SHP77 (cell line): ENCODE measurements at places on chromosomes 11 and 22.

- DNase-seq, result no peak
Observed at GRCh38 chr11:110028921-110029320, 64.3 kb upstream of the ZC3H12C start.

GRCh38 chr11:35302398-35302797, 117.0 kb downstream of the SLC1A2 start:
- DNase-seq, result no peak

GRCh38 chr22:20080776-20081654, 974 bp downstream of the DGCR8 start:
- peak; percentile 10 for DNase-seq

- no peak for DNase-seq
Observed at GRCh38 chr11:702462-703461, 3.3 kb upstream of the EPS8L2 start.

- DNase-seq, result no peak
Observed at GRCh38 chr11:124483422-124483821, 37.9 kb upstream of the OR8B8 start.

DNA sequence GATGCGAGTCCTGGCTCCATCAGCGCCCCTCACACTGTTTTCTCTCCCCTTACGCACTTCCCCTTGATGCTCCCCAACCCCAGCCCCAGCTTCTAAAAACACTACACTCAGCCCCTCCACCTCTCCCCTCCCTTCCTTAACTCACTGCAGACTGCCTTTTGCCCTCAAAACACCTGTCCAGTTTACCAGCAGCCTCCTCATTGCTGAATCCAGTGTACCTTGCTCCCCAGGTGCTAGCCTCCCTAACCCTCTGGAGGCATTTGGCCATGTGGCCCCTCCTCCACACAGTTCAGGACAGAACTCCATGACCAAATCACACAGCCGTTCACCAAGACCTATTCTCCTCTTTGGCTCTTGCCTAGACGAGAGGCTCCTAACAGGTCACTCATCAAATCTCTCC, 2.8 kb upstream of the GALR3 start:
- no peak for DNase-seq

- no peak for DNase-seq
Observed at GRCh38 chr11:2400762-2401435, 349 bp downstream of the TSSC4 start.

DNA sequence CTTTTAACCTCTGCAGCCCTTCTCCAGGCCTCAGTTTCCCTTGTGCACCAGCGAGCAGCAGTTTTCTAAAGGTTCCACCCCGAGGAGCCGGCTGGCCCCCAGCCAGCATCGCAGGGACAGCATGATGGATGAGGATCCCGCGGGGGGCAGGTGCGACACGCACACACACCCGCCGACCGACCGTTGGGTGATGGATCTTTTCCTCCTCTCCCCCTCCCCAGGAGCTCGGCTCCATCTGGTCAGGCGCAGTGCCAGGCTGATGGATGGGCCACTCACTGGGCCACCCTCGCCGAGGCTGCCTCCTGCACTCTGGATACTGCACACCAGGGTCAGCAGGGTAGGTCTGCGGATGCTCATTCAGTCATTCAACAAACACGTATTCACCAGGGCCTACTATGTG, 12.8 kb upstream of the CABP7 start:
- DNase-seq, result peak; percentile 73
